Thyroid gland (tissue), 4 donors: ENCODE measurements at places on chromosomes 12 and 14. TPM values are rescaled to one million over a fixed set of nuclear protein-coding genes. Genes with fewer than 3 reads are reported as not detected.

RD3L gene
- not detected for total RNA-seq

CDC42BPB gene
- 99.5 TPM for total RNA-seq

DNA sequence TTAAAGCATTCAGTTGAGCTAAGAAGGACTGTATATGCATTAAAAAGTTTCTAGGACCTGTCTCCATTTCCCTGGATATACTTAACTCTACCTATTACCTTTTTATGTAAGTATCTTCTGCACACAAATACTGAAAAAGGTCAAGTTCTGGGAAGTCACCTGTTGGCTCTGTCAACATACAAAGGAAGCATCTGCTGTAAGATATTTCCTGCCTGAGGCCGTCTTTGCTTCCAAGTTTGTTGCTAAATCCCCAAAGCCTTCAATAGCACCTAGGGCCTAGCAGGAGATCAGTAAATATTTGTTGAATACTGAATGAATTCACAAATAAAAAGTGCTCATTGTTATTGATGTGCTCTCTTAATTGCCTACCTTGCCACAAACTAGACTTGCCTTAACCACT is 188.4 kb downstream of the DUSP6 start:
- H3K4me1 ChIP-seq, result peaks cover 11% of the 10 kb centered on the region
- no peak for DNase-seq
- no peak overlapping the region for H3K4me3 ChIP-seq
- no peaks in the 10 kb centered on the region for H3K27me3 ChIP-seq
- no peaks in the 10 kb centered on the region for H3K36me3 ChIP-seq

DNA sequence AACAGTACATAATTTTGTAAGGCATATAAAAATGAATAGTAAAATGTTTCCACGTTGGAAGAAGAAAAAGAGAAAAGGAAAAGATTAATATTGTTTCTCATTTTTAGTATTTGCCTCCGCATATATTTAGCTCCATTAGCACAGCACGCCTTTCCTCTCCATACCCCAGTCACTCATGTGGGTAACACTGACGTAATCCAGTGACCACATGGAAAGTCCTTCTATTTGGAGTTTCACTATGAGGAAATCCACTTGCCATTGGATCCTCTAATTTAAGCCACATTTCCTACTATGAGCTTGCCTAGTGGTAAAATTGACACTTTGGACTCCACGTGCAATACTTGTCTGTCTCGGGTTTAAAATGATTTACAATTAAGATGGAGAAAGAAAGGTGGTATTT is 5.7 kb upstream of the SLCO1A2 start:
- no peaks in the 10 kb centered on the region for H3K36me3 ChIP-seq
- DNase-seq, result no peak
- H3K4me3 ChIP-seq, result no peak overlapping the region

DBX2 gene
- 3.0 TPM for total RNA-seq

DNA sequence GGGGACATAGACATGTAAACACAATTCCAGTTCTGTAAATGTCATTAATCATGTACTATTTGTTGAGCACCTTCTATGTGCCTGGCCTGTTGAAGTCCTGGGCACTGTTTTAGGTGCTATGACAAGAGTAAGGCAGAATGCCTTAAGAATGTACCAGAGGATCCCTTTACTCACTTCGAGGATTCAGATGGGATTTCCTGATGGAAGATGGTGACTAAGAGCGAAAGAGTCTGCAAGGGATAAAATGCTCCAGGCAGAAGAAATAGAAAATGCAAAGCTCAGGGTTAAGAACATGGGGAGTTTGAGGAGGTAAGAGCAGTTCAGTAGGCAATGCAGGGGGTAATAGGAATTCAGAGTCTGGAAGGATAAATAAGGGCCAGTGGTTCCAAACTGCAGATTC is 671.3 kb upstream of the TBX3 start:
- H3K27ac ChIP-seq, result no peak overlapping the region
- H3K4me1 ChIP-seq, result no peaks in the 10 kb centered on the region
- DNase-seq, result no peak
- H3K4me3 ChIP-seq, result no peak overlapping the region
- H3K27me3 ChIP-seq, result no peaks in the 10 kb centered on the region
- H3K36me3 ChIP-seq, result no peaks in the 10 kb centered on the region

DNA sequence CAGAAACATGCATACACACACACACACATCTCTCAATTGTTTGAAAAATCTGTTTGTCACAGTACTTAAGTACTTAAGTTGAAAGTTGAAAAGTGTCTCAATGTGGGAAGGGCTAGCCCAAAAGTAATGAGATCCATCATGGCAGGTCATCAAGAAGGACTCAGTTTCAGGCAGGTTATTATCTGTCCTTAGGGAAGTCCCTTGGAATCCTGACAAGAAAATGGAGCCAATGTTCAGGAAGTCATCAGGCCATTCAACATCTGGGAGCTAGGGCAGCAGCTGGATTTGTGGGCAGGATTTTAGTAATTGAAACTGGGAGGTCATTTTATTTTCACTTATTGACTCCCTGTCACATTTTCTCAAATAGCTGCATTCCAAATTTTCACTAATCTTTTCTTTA is 56.0 kb downstream of the MSRB3 start:
- H3K36me3 ChIP-seq, result no peaks in the 10 kb centered on the region
- no peak overlapping the region for H3K4me3 ChIP-seq
- H3K27me3 ChIP-seq, result no peaks in the 10 kb centered on the region
- H3K4me1 ChIP-seq, result no peaks in the 10 kb centered on the region
- no peak overlapping the region for H3K27ac ChIP-seq

CDKN3 gene
- 2.5 TPM for total RNA-seq
